CD4-positive, alpha-beta T cell treated with Interleukin-12 subunit alpha and Interleukin-12 subunit beta, for 1 hour (primary cell): ENCODE measurements at places on chromosomes 1 and 21.

GRCh38 chr1:98323388-98323787 is 338.1 kb upstream of the SNX7 start:
- no peak for DNase-seq

GRCh38 chr1:229986737-229987337 is 80.2 kb upstream of the GALNT2 start:
- DNase-seq = no peak

DNA sequence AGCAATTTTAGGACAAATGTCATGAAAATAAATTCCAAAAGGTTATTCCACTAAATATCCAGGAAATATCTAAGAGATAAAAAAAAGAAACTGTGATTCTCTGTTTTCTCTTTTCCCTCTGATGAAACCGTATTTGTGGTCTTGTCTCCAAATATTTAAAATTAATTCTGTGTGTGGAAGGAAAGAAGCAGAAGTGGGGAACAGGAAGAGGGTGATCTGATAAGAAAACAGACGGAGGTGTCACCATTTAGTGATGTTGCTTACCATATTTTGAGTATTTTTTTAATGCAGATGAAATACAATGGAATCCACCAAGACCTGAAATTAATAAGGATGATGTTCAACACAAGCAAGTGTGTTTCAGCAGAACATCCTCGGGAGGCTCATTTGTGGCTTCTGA is 29.6 kb downstream of the CLCA1 start:
- DNase-seq = no peak

GRCh38 chr1:92748138-92748537 is 36.8 kb downstream of the EVI5 start:
- no peak for DNase-seq

DNA sequence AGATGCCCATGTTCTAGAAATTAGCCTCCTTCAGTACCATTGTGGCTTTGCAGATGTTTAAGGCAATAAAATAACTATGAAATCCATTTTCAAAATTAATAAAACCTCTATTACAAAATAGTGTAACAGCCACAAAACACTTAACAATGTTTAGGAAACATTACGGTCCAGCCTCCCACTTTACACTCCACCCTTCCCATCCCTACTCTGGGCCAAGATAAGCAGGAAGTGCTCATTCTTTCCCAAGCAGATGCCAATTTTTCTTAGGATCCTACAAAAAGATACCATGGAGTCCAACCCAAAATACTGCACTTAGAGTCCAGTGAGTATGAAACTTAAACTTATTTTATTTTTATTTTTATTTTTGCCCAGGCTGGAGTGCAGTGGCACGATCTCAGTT is 150.8 kb downstream of the NR5A2 start:
- no peak for DNase-seq

DNA sequence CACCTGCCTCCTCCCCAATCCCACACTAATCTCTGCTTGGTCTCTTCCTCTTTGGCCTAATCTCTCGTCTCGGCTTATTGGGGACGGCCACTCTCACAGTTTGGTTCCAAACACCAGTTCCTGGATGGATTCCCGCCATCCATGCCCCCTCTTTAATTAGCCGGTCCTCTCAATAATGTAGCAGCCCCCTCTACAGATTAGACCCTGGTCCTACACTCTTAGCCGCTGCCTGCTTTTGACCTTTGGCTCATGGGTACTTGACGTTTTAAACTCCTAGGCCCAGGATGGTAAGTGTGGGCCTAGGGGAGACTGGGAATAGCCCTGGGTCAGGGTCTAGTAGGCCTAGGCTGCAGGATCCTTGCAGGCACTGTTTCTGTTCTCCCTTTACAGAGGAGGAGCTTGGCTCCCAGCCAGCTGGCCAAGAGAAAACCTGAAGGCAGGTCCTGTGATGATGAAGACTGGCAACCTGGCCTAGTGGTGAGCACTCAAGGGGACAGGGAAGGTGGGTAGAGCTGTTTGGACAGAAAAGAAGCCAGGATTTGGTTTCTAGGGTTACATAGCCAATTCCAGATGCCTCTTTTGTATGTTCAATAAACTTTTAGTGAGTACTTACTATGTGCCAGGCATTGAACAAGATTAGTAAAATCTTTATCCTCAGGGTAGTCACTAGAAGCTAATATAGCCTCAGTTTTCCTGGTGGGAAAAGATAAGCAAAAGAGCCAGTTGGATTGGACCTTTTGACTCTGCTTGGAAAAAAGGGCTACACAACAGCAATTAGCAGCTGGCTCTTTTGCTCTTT is 758 bp downstream of the RAD54L start:
- DNase-seq = no peak

DNA sequence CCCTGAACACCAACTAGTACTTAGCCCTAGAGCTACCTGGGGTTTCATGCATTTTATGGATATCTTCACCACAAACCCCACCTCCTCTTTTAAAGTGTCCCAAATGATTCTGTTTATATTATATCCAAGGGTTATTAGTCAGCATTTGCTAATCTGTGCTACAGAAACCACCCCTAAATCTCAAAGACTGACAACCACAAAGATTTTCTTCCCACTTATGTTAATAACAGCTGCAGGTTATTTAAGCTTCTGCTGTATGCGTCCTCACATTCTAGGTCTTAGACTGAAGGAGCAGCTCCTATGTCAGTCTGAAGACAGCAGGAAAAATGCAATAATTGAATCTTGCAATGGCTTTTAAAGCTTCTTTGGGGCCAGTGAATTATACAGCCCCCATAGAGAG is 11.2 kb upstream of the PHC2 start:
- no peak for DNase-seq

- DNase-seq = no peak
These were observed 104.7 kb downstream of the CASZ1 start for GRCh38 chr1:10691740-10692125.

GRCh38 chr1:43704838-43705237 is 2.5 kb upstream of the ST3GAL3 start:
- no peak for DNase-seq

DNA sequence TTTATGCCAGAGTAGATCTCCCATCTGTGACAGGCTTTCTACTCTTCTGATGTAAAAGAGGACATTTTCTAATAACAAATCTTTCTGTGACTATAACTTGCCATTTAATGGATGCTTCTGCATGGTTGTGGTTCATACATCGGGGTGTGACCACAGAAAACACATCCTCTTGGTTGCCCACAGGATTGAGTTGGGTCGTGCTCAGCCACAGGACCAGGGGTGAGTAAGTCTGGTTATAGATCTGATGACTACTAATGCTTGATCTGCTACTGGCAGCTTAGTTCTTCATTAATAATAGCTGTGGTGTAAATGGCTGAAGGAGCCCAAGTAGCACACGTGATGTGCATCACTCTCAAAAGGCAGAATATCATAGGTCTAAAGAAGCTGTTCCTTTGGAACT is 328.2 kb downstream of the RWDD3 start:
- no peak for DNase-seq

GRCh38 chr1:208031316-208031931 is 120.5 kb upstream of the CD34 start:
- no peak for DNase-seq

GRCh38 chr1:93707956-93708355 is 26.3 kb upstream of the BCAR3 start:
- no peak for DNase-seq

GRCh38 chr1:36542024-36542961 is 59.6 kb upstream of the CSF3R start:
- DNase-seq = no peak

- DNase-seq = no peak
These were observed 121.2 kb downstream of the PIK3R3 start for GRCh38 chr1:46011121-46011695.

DNA sequence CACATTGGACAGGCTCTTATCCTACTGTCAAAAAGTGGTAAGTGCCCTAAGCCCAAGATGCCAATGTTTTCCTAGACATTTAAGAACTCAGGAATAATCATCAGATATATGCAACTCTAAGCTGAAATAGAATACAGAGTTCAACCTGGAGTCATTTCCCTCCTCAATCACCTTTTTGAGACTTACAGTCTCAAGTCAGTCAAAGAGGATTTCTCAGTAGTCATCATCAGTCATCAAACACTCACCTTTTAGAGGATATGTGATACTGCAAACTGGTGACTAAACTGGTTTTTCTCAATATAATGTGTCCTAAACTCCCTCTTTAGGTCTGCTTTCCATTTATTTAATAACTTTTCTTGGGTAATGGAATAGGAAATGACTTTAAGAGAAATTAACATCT is 145.3 kb upstream of the ADAMTS5 start:
- DNase-seq = no peak
